Memory B cell (primary cell): ENCODE measurements at places on chromosomes 7 and 10.
A peak's percentile ranks its signal among the peaks of the same experiment; 100 is the strongest.

- H3K36me3 ChIP-seq = no peaks in the 10 kb centered on the region
- no peak overlapping the region for H3K4me3 ChIP-seq
- H3K27ac ChIP-seq = no peak overlapping the region
- no peak for DNase-seq
These were observed 23.9 kb downstream of the ATP6V1F start for GRCh38 chr7:128886391-128887168.

DNA sequence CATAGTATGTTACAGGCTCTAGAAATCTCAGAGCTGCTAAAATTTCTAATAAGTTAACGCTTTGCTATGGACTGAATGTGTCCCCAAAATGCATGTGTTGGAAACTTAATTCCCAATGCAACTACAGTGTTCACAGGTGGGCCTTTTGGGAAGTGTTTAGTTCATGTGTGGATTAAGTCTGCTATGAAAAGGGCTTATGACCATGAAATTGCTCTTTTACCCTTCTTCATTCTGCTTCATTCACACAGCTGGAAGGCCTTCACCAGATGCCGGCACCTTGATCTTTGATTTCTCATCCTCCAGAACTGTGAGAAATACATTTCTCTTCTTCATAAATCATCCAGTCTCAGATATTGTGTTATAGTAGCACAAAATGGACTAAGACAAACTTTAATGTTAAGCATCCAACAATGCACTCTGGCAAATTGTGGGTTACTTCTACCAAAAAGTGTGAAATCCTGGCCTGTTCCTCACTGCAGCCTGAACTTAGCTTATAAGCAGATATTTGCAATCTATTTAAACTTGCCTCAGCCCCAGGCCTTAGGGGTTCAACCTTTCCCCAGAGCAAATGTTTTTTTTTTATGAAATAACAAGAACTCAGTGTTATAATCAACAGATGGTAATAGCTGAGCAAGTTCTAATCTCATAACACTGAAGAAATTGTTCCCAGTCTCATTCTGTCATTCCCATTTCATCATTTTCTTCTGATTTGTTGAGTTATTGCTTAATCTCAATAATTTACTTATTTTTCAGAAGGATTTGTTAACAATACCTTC lies 523.6 kb downstream of the KIF20B start:
- no peak for DNase-seq
- peaks cover 6% of the 10 kb centered on the region for H3K27me3 ChIP-seq
- H3K36me3 ChIP-seq = no peaks in the 10 kb centered on the region
- H3K27ac ChIP-seq = no peak overlapping the region
- H3K4me3 ChIP-seq = no peak overlapping the region

GRCh38 chr7:73762659-73762999 lies 7.4 kb downstream of the CLDN3 start:
- no peaks in the 10 kb centered on the region for H3K36me3 ChIP-seq
- no peak overlapping the region for H3K27ac ChIP-seq
- no peaks in the 10 kb centered on the region for H3K4me1 ChIP-seq
- H3K4me3 ChIP-seq = no peak overlapping the region
- no peak for DNase-seq

- H3K36me3 ChIP-seq = no peaks in the 10 kb centered on the region
- H3K4me3 ChIP-seq = no peak overlapping the region
- no peaks in the 10 kb centered on the region for H3K27me3 ChIP-seq
- H3K27ac ChIP-seq = no peak overlapping the region
- DNase-seq = no peak
These were observed 348.1 kb upstream of the VWC2 start for GRCh38 chr7:49425277-49425818.

DNA sequence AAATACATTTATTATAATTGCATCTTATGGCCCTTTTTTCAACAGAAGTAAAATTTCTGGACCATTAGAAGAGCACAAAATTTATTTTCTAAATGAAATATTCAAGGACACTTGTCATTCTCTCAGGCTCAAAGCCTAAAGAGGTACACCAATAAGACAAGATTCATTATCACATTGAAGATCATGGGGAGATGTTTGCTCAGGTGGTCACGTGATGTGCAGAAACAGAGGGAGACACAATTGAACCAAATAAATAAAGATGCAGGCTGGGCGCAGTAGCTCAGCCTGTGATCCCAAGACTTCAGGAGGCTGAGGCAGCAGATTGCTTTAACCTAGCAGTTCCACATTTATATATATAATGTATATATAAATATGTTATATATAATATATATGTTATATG lies 53.2 kb upstream of the TMEM254 start:
- peaks cover 5% of the 10 kb centered on the region for H3K4me1 ChIP-seq
- H3K36me3 ChIP-seq = no peaks in the 10 kb centered on the region
- no peak for DNase-seq
- no peak overlapping the region for H3K4me3 ChIP-seq
- H3K27me3 ChIP-seq = no peaks in the 10 kb centered on the region

- peaks cover 38% of the 10 kb centered on the region for H3K4me1 ChIP-seq
- no peak for DNase-seq
- H3K36me3 ChIP-seq = peaks cover 3% of the 10 kb centered on the region
These were observed 8.0 kb downstream of the OR9A2 start for GRCh38 chr7:143018931-143019330.

DNA sequence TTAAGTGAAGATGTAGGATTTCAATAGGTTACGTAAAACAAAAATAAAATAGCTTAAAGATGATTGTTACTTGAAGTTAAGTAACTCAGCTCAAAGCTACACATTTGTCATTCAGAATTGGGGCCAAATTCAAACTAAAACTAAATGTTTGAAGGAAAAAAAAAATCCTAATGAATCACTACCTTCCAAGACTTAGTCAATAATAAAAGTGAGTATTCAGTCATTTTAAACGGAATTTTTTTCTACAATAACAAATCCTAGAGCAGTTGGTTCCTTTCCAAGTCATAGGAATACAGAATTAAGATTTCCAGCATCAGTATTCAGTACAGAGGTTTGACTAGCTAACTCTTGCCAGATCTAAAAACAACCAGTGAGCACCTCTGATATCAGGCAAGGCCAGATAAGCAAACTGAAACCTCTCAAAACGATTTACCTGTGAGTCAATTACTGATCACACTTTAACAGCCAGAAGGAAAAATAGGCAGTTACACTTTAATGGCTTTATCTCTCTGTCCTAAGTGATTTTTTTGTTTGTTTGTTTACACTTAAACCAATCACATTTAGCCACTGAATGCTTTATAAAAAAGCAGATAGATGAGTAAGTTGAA lies 669.8 kb upstream of the ANKRD30A start:
- no peaks in the 10 kb centered on the region for H3K36me3 ChIP-seq
- H3K4me1 ChIP-seq = no peaks in the 10 kb centered on the region
- H3K27me3 ChIP-seq = no peaks in the 10 kb centered on the region
- H3K4me3 ChIP-seq = no peak overlapping the region
- no peak overlapping the region for H3K27ac ChIP-seq

DNA sequence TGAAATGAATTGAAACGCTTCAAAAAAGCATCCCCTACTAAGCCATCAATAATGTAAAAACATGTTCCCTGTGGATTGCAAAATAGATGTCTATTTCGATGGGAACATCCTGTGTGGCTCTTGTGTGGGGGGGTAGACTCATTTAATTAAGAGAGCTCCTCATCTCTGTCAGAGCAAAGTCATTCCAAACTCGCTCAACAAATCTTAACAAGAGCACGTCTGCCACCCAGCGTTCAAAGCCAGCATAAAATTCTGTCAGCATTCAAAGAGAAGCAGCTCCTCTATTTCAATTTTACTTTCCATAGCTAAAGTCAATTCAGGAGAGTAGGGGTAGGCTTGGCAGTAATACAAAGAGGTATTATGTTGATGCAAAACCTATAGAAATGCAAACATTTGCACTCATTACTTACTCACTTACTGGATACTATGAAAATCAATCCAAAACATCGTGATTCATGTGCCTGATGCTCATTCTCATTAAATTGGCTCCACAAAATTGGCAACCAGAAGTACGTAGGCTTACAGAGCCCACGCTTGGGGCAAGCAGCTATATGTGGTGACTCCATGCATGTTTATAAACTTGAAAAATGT lies 114.9 kb downstream of the IPMK start:
- H3K4me3 ChIP-seq = no peak overlapping the region
- H3K36me3 ChIP-seq = no peaks in the 10 kb centered on the region
- peaks cover 8% of the 10 kb centered on the region for H3K27me3 ChIP-seq
- peak; percentile 18 for DNase-seq
- H3K27ac ChIP-seq = no peak overlapping the region
